Hematopoietic multipotent progenitor cell (in vitro differentiated cells): ENCODE measurements at places on chromosomes 12 and 14.

DNA sequence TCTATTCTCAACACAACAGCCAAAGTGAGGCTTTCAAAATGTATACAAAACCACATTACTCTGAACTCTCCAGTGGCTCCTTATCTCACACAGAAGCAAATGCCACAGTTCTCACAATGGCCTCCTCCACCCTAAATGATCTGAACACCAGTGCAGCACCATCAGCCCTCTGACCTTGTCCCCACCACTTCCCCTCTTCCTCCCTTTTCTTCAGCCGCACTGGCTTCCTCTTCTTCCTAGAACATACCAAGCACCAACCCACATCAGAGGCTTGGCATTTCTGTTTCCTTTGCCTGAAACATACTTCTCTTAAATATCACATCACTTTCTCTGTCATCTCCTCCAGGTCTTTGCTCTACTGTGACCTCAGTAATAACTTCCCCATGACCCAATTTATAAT lies 66.3 kb downstream of the GPR135 start:
- peak; percentile 35 for DNase-seq

- no peak for DNase-seq
Observed at GRCh38 chr14:87312894-87313205, 680.1 kb downstream of the GALC start.

DNA sequence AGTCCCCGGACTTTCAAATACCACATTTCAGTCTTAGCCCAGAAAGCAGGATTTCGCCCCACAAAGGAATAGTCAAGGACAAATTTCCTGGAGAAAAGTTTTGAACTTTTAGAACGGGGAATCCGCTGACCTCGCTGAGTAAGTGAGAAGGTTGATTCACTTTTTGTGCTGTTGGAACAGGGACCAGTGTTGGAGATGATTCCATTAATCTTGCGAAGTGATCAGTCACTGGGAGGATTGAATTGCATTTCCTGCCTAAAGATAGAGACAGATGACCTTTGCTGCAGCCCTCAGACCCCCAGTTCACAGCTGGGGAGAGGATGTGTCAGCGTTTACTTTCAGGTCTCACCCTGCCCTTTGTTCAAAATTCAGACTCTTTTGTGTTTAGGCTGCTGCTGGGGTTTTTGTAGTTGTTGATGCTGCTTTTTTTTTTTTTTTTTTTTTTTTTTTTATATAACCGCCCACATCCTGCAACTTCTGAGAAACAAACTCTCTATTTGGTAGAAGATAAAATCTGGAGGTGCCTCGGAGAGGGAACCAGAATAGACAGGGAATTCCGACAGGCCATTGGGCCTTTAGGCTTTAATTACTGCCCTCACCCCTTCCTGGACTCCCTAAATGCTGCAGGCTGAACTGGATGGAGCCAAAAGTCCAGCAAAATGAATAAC lies 9.8 kb upstream of the KDM2B start:
- peak; percentile 79 for DNase-seq

DNA sequence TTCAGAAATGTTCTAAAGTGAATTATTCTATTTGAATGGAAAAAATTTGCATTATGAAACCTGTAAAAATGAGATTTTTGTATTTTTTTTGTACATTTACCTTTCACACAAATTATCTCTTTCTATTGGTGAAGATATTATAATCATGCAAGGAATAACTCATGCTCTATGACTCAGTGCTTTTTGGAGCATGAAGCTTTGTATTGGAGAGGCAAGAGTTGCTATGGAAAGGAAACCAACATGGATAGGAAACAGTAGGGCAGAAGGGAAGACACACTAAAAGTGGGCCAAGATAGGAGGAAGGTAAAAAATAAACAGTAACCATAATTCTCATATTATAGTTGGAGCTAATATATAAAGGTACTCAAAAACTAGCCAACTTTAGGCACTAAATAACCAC lies 79.0 kb downstream of the PLCZ1 start:
- no peak for DNase-seq

- no peak for DNase-seq
Observed at GRCh38 chr12:53564278-53564677, 57.0 kb upstream of the NPFF start.

GRCh38 chr12:107064687-107065086 lies 28.7 kb downstream of the CRY1 start:
- DNase-seq, result no peak

GRCh38 chr14:104957146-104958113 lies 20.7 kb downstream of the AHNAK2 start:
- no peak for DNase-seq

DNA sequence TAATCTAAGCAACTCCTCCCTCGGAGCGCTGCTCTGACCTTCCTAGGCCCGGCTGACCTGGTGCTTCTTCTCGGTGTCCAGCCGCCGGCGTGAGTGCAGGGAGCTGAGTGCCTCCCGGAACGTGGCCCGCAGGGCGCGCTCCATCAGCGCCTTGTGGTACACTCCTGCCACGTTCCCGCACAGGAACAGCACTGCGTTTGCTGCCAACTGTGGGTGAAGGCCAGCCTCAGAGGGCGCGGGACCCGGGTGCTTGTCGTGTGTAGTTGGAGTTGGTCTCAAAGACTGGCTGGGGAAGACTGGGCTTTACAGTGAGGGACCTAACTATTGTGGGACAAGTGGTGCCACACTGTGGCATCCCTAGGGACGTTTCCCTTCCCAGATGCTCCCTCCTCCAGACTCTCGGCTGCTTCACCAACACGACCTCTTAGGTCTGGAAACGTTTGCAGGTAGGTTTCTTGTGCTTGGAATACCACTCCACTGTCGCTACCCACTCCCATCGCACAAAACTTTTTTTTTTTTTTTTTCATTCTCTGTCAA lies 3.1 kb downstream of the ADCY4 start:
- no peak for DNase-seq

- DNase-seq, result peak; percentile 40
Observed at GRCh38 chr12:51923506-51924365, 16.4 kb downstream of the ACVRL1 start.

DNA sequence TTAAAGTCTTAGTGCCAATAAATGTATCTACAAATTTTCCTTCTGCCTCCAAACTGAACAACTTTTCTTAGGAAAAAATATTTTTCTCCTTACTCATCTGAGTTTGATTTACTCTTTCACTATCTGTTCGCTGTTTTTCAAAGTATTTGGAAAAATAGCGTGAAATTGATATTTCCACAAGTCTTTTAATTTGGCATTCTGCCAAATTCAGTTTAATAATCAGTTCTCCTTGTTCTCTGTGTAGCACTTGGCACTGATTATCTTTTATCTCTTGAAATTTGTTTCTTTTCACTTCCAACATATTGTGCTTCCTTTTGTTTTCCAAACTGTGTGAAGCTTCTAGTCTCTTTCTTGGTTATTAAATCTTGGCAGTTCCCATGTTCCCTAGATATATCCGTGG lies 559.8 kb downstream of the RPL10L start:
- DNase-seq, result no peak

- DNase-seq, result no peak
Observed at GRCh38 chr12:69701826-69702225, 2.7 kb upstream of the BEST3 start.

- DNase-seq, result peak; percentile 52
Observed at GRCh38 chr12:48817873-48818830, at the start of gene CACNB3. CACNB3 (plus strand) TSS chr12:48818496; CDS start chr12:48818930, 434 bp downstream.

- no peak for DNase-seq
Observed at GRCh38 chr12:108297895-108298760, 41.0 kb downstream of the CMKLR1 start.

- DNase-seq, result no peak
Observed at GRCh38 chr12:132257206-132257954, 72.0 kb downstream of the GALNT9 start.

DNA sequence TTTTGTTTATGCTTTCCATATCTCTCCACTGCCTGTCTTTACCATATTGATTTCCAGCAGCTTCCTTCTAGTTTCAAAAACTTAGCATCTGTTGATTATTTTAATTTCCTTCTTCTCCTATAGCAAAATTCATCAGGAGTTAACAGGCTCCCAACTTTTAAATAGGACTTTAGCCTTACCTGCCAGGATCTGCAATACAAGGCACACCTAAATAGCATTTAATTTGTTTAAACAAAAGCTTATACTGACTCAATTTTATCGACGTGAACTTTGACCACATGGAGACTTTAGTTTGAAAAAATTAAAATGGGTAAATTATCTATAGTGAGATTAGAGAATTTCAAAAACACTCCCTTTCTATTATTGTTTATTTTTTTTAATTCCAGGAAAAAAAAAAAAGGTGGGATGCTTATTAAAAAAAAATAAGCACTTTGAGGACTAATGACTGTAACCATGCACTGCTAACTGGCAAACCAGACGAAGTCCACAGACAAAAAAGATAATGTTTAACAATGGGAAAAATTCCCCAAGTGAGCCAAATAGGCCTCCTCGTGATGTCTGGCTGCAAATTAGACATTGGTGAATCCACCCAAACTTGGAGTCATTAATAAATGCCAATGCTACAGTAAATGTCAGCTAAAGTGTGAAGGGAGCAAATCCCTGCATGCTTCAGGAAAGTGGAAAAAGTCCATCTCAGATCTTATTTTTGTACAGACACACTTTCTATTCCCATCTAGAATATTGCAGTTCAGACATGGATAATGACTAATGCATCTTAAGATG lies 40.7 kb downstream of the RMST start:
- no peak for DNase-seq

- DNase-seq, result no peak
Observed at GRCh38 chr12:105457026-105457425, 126.5 kb downstream of the C12orf75 start.

DNA sequence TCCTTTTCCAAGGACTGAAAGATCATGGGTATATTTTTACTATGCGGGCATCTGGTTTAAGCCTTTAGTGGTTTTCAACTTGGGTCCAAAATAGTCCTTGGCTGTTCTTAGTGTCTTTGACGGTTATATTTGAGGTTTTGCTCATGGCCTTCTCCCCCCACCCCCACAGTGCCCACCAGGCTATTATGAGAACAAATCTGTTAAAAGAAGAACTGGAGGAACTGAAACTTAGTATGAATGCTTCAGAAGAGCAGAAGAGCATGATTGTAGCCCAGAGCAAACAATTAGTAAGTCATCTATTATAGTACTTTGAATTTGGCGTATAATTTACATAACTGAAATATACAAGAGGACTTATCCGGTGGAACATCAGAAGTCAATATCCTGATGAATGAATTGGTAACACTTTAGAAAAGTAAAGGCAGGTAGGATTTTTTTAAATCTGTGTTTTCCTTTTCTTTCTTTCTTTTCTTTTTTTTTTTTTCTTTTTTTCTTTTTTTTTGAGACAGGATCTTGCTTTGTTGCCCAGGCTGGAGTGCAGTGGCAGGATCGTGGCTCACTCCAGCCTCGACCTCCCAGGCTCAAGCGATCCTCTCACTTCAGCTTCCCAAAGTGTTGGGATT lies 71.8 kb upstream of the BCAT1 start:
- DNase-seq, result no peak

DNA sequence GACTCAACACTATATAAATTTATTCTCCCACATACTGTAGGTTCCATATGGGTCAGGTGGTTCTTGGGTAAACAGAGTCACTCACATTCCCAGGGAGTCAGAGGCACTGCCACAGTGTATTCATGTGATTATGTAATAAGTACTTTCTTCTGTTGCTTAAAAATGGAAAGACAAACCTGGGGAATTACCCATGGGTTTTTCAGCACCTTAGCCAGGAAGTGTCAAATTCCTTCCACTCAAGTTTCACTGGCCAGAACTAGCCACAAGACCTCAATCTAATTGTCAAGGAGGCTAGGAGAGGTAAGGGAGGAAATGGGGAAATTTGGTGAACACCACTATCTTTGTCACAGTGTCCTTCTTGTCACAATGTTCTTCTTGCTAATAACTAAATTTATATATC lies 333.2 kb upstream of the MDGA2 start:
- DNase-seq, result no peak

- DNase-seq, result no peak
Observed at GRCh38 chr14:40656311-40656710, 950.4 kb upstream of the LRFN5 start.

- no peak for DNase-seq
Observed at GRCh38 chr12:125194987-125195386, 129.8 kb downstream of the AACS start.

DNA sequence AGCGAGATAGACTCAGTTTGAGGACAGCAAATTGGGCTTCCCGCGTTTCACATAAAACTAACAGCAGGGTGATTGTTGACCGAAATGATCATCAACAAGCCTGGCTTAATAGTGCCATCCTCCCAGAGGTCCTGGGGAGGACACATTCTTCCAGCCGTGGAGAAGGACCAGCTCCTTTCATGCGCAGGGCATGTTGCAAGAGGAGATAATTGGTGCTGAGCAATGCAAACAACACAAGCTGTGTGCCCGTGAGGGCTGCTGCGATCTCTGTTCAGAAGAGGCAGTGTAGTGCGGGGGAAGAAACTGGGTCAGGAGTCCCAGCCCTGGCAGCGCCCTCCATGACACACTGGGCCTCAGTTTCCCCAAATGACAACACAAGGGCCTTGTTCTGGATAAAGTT lies 54.3 kb downstream of the CCDC85C start:
- DNase-seq, result no peak

DNA sequence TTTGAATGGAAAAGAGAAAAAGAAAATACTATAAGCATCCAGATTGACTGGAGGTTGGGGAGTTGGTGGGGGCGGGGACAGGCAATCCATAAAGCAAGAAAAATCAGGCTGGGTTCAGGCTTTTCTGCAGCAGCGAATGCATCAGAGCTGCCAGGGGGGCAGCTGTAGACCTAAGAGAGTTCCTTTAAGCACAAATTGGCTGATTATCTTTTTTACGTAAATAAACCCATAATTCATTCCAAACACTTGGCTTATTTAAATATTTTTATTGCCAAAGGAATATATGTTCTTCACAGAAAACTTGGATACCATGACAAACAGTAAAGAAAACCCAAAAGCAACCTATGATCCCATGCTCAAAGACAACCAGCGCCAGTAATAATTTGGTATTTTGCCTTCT lies 10.2 kb downstream of the BDKRB2 start:
- DNase-seq, result no peak

- no peak for DNase-seq
Observed at GRCh38 chr12:94500831-94501567, 41.3 kb upstream of the CEP83 start.

DNA sequence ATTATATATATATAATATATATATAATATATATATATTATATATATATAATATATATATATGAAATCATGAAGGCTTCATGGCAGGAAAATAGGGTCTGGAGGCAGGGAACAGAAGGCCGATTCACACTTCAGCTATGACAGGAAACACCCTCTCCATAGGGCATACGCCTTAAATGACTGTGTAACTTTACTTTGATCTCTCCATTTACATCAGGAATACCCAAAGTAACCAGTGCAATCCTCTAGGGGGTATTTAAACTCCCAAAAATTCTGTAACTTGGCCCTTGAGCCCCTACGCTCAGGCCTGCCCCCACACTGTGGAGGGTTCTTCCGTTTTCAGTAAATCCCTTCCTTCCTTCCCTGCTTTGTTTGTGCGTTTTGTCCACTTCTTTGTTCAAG lies 40.4 kb upstream of the PPP2R5C start:
- DNase-seq, result no peak
